Activated naive CD4-positive, alpha-beta T cell treated with anti-CD3 and anti-CD28 coated beads, Interleukin-2, amount 50 U/mL, for 16 hours (primary cell): ENCODE measurements at places on chromosomes 4 and X.

DNA sequence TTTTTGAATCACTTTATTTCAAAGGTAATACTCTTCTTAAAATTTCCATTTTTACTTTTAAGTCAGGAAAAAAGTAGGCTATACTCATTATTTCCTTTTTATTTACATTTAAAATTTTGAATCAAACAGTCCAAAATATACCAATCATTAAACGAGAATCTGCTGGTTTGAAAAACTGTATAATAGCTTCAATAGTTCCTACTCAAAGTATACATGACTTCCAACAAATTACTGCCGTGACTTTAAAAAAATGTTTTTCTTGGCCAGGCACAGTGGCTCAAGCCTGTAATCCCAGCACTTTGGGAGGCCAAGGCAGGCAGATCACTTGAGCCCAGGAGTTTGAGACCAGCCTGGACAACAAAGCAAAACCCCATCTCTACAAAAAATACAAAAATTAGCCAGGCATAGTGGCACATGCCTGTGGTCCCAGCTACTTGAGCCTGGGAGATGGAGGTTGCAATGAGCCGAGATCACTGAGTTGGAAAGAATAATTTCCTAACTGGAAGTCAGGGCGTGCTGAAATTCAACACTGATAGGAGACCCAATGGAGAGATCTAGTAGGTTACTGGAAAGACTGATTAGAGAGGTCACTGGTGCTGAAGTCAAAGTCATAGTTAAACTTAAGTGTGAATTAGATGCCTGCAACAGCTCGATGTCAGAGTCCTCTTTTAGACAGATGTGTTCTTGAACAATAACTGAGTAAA is 9.0 kb downstream of the KLHL8 start:
- DNase-seq: no peak

DNA sequence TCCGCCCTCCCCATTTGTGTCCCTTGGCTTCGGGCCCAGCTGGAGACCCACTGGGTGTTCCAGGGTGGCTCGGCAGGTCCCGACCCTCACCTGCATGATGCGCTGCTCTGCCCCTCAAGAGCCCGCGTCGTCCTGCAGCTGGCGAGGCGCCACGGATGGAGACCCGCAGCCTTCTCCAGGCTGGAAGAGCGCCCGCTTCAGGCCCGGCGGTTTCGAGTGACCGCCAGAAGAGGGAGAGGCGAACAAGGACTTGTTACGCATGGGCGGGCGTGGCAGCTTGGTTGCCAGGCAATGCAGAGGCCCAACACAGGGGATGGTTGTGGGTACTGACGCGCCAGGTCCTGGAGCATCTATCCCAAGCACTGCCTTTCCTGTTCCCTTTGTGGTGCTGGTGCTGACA is at the start of gene PDCL2:
PDCL2 (minus strand) TSS at position 232 of the 400 bp plus-strand sequence; CDS start at position 96, 136 bp downstream.
- no peak for DNase-seq

GRCh38 chrX:96987228-96987627 is 103.5 kb downstream of the RPA4 start:
- DNase-seq: no peak

DNA sequence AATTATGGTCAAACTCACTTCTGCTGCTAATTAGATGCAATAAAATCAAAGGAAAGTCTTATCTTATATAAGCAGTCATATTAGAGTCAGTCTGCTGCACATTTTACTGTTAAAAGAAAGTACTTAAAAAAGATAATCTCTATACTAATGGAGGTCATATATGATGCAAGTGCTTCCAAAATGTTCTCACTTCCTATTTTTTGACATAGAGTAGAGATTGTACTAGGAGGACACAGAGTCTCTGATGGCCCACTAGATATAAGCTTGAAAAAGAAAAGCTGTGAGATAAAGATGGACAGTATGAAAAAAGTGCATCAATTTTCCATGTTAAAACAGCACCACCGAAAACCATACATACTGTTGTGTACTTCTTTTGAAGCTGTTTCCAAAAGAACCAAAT is 196.9 kb downstream of the KLHL13 start:
- no peak for DNase-seq

DNA sequence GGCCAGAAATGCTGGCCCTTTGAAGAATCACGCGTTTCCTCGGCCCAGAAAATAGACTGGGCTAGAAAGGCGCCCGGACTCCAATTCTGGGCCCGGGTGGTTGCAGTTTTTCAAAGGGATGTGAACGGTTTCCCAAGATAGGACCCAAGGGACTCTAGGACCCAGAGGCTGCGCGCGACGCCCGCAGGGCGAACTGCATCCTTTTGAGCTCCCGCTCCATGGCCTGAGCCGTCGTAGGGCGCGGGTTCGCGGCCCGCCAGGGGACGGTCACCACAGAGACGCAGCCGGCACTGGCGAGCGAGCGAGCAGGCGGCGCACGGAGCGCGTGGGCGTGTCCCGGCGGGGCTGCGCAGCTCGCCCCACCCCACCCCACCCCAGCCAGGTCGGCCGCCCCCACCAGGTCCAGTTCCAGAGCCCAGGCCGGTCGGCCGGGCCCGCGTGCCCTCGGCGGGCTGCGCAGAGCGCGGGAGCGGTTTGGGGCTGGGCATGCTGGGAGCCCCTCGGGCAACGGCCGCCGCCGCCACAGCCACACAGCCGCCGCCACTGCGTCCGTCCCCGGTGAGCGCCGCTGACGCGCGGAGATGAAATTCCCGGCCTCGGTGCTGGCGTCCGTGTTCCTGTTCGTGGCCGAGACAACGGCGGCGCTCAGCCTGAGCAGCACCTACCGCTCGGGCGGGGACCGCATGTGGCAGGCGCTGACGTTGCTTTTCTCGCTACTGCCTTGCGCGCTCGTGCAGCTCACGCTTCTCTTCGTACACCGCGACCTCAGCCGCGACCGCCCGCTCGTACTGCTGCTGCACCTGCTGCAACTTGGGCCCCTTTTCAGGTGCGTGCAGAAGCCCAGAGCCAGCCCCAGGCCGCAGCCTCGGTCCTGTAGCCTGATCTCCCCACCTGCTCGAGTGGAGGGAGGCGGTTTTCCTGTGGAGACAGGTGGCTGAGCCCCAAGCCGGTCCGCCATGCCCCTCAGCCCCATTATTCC is at the start of gene XK:
XK (plus strand) TSS at position 411 of the 979 bp plus-strand sequence; CDS start at position 582, 171 bp downstream.
- DNase-seq: peak; percentile 31

DNA sequence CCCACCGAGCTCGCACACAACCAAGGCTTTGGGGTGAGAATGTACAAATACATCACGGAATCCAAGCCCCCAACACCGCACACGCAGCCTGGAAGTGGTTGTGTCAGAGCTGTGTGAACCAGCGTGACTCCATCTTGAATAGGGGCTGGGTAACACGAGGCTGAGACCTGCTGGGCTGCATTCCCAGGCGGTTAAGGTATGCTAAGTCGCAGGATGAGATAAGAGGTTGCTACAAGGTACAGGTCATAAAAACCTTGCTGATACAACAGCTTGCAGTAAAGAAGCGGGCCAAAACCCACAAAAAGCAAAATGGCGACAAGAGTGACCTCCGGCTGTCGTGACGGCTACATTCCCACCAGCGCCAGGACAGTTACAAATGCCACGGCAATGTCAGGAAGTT is 258.4 kb downstream of the DHRSX start:
- no peak for DNase-seq

- no peak for DNase-seq
These were observed 983.7 kb upstream of the LCORL start for GRCh38 chr4:19005211-19005610.

DNA sequence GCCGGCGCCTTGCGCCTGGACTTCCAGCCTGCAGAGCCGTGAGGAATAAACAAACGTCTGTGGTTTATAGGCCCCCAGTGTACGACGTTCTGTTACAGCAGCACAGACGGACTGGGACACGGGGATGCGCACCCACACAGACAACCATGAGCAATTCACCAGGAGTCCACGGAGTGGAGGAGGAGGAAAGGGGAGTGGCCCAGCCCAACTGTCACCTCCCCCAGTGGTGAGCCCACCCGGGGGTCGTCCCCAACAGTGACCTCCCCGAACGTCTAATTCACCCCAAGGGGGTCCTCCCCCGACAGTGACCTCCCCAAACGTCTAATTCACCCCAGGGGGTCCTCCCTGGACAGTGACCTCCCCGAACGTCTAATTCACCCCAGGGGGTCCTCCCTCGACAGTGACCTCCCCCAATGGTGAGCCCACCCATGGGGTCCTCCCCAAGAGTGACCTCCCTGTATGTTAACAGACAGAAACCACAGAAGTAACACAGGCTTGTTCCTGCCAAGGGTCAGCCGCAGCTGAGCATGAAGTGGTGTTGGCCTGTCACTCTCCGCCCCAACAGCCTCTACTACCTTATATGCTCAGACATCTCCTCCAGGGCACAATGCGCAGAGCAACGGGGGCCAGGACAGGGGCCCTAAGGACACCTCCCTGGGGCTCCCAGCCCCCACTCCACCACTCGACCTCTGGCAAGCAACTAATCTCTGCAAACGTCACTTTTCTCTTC is 6.2 kb downstream of the GAK start:
- DNase-seq: no peak

DNA sequence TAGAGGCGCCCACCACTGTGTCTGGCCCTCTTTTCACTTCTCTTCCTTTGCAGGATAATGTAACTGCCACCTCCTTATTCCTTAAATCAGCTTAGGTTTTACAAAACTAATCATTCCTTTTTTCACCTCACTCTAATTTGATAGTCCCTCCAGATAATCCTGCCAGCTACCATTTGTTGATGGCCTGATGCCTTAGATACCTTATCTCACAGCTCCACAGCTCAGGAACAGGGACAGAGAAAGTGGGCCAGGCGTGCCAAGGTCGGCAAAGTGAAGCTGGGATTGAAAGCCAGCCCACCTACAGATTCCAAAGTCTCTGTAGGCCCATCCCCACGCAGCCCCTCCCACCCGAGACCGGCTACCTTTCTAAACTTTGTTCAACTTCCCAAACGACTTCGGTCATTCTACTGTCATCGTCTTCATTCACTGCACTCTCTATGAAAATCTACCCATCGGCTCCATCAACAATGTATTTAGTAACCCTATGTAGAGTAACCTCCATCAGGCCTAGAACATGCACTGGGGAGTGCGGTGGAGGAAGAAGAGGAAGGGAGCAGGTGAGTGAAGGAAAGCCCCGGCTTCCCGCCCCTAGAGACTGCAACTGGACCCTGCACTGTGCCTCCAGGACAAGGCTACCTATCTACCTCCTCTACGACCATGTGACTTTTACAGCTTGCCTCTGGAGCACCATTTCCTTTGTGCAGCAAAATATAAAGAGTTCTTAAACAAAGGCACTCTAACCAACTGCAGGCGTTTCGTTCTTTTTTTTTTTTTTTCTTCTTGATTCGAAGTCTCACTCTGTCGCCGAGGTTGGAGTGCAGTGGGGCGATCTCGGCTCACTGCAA is 1.5 kb downstream of the CASP6 start:
- no peak for DNase-seq

DNA sequence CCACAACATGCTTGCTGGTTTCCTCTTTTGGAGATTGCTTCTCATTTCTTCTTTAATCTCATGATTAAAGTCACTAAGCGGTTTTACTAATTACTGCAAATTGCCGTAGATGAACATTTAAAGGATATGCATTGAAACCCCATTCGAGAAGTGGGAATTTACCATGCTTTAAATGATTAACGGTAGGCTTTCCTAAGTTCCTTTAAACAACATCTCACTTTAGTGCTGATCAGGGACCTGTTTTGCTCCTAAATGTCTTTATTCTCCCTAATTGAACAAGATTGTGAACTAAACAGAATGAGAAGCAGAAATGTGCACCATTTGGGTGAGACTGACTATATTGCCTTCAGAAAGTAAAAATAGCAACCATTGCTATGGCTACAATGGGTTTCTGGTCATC is 430.3 kb downstream of the GALNTL6 start:
- no peak for DNase-seq

DNA sequence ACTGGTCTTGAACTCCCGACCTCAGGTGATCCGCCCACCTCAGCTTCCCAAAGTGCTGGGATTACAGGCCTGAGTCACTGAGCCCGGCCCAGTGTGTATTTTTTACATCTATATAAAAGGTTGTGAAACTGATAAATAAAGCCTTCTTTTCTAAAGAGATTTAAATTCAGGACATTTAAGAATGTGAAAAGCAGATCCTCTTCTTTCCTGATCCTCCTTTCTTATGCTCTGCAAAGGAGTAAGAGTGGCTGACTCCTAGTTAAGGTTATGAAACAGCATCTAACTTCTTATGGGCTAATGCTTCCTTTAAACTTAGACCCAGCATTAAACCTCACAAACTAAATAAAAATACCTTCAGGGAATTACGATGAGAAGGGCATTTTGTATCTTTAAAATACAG is 197.7 kb upstream of the MAB21L2 start:
- DNase-seq: no peak

- DNase-seq: no peak
These were observed 665.6 kb upstream of the PRKX start for GRCh38 chrX:4379071-4379470.

GRCh38 chr4:126890383-126890782 is 742.4 kb upstream of the INTU start:
- DNase-seq: no peak

DNA sequence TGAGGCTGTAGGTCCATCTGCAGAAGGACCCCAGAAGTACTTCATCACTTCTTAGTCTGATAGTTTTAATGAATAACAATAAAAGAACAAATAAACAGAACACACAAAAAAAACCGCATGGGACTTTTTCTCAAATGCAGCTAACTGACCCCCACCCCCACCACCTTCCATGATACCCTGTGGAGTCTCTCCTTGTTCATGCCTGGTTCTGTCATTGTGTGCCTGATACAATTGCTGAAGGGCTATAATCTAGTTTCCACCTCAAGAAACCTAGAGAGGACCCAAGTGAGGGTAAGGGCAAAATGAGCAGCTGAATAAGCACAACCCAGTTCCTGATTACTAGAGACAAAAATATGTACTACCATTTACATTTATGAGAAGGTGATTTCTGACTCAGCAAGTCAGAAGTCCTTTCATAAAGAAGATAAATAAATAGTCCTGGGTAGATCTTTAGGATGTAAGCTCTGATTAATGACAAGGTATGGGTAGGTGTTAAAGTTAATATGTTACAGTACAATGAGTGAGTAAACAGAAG is 155.1 kb downstream of the TMA16 start:
- DNase-seq: no peak

DNA sequence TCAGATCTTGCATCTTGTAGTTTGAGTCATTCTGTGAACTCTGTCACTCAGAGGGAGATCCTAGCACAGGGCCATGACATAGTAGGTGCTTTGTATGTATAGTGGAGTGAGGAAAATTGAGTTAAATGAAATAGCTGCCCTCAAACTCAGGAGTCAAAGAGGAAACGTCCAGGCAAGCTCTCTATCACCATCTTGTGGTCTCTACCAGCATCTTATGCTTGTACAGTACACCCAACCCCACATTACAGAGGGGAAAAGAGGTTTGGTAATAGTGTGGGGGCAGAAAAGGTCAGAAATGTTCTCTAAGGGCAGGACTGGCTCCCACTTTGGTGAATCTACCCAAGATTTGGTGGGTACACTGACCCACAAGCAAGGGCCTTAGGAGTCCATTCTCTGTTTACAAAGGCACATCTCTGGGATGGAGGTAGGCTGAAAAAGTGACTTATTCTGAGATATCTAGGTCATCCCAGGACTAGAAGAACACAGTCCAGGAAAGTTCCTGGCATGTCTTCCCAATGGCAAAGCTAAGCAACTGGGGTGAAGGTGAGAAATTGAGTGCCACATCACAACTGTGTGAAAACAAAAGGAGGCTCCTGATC is 131.8 kb downstream of the OR13H1 start:
- no peak for DNase-seq

GRCh38 chrX:135009057-135009610 is 13.2 kb downstream of the RTL8B start:
- DNase-seq: no peak

- DNase-seq: no peak
These were observed 54.7 kb downstream of the VSIG4 start for GRCh38 chrX:65985211-65985610.
